ENCODE measurements at places on chromosomes 5 and 9.
A peak's percentile ranks its signal among the peaks of the same experiment; 100 is the strongest.

DNA sequence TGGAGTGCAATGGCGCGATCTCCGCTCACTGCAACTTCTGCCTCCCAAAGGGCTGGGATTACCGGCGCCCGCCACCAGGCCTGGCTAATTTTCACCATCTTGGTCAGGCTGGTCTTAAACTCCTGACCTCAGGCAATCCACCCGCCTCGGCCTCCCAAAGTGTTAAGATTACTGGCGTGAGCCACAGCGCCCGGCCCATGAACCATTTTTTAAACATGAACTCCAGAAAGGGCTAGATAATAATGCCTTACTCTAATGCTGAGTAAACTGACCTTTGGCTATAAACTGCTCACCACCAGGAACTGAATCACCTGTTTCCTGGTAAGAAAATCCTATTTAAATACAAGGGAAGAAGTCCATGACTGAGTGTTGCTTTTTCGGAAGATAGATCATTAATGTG is 23.2 kb upstream of the DAB2 start:
- no peak for DNase-seq

GRCh38 chr9:16705111-16705604 is 165.3 kb downstream of the BNC2 start:
- DNase-seq: no peak

- DNase-seq: no peak
Measured at GRCh38 chr5:175195698-175196656, 248.0 kb downstream of the DRD1 start.

DNA sequence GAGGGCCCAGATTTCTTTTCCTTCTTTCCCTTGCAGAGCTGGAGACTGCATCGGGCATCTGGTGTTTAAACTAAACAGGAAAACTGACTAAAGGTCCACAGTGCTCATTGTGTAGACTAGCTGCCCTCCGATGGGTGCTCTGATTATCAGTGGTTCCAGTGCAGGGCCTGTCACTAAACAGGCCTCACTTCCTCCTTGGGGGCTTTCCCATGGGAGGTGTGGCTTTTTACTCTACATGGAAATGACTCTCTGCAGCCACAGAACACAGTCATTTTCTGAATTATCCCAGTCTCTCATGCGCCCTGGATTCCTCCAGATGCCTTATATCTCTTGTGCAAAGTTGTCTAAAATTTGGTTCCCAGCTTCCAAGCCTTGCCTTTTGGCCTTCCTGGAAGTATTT is 199.2 kb downstream of the TRIO start:
- DNase-seq: no peak

DNA sequence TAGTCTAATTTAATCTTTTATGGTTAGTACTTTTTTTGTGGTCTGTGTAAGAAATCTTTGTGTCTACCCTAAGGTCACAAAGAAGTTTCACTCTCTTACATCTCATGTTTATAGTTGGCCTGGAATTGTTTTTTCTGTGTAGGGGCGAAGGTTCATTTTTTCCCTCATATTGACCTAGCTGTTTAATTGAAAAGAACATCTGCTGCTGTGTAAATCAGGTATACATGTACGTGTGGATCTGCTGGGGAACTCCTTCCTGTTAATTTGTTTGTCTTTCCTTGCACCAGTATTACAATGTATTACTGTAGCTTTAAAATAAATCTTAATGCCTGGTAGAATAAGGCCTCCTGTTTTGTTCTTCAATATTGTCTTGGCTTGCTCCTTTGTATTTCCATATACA is 37.8 kb downstream of the EXOSC2 start:
- DNase-seq: no peak

DNA sequence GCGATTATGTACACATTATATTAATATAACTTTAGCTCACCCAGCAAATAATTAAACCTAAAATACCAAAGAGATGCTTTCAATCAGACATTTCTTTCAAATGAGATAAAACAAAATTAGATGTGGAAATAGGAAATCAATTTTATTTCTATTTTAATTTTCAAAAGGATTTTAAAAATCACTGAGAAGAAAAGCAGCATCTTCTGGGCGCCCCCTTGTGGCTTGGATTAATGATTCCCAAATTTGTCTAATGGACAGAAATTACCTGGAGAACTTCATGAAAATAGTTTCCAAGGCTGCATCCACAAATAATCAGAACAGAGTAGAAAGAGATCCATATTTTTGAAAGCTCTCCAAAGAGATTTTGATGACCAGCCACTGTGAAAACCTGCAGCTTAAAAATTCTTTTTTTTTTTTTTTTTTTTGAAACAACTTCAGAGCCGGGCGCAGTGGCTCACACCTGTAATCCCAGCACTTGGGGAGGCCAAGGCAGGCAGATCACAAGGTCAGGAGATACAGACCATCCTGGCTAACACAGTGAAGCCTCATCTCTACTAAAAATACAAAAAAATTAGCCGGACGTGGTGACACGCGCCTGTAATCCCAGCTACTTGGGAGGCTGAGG is 50.9 kb upstream of the CEMIP2 start:
- peak; percentile 43 for DNase-seq

DNA sequence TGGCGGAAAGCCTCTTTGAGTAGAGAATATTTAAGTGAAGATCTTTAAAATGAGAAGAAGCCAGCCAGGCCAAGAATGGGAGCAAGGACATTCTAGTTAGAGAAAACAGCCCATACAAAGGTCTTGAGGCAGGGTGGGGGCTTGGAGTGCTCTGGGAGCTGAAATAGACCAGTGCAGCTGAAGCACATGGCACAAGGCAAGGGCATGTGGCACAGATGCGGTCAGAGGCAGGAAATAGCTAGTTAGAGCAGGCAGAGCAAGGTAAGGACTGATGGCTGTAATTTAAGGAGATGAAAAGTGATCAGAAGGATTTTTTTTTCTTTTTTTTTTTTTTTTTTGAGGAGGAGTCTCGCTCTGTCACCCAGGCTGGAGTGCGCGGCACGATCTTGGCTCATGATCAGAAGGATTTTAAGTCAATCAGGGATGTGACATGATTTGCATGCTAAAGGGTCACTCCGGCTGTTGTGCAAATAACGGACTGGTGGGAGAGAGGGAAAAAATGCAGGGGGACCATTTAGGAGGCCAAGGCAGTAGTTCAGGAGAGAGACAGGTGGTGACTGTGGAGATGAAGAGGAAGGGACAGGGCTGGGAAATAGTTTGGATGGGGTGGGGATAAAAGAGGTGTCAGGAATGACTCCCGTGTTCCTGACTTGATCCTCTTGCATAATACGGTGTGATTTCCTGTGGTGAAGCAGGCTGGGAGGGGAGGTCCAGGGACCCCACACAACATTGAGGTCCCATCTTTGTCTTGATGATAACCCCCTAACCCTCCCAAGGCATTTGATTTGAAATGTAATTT is 207.6 kb downstream of the HSPA4 start:
- no peak for DNase-seq

All from hematopoietic multipotent progenitor cell treated with erythropoietin and hydrocortisone succinate and interleukin-3 and kit ligand, for 17 days (in vitro differentiated cells).